Occipital lobe (tissue), 3 donors: ENCODE measurements at places on chromosomes 5 and 9. TPM values are rescaled to one million over a fixed set of nuclear protein-coding genes. Genes with fewer than 3 reads are reported as not detected.

RNF145 gene
- 128 TPM for total RNA-seq

SELENOP gene
- 53.7 TPM for total RNA-seq

TXNDC8 gene
- not detected for total RNA-seq

LRRC19 gene
- not detected for total RNA-seq

PCDH12 gene
- 2.8 TPM for total RNA-seq

AHRR gene
- total RNA-seq: 1.4 TPM

MTREX gene
- 118 TPM for total RNA-seq

DNA sequence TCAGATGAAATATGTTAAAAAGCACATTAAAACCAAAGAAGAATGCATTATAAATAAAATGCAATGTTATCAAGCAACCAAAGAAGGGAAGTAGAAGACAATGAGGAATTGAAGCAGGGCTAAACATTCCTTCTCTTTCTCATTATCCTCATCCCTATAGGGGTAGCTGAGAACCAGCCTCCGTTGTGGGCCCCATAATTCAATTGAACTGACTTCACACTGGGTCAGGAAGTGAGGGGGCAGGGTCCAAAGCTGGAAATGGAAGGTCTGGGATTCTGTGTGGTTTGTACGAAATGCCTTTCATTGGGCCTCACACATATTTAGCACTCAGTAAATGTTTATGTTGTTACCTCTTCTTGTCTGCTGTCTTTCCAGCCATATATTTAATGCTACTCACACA, 220.4 kb upstream of the CD180 start:
- no peak for DNase-seq

DNA sequence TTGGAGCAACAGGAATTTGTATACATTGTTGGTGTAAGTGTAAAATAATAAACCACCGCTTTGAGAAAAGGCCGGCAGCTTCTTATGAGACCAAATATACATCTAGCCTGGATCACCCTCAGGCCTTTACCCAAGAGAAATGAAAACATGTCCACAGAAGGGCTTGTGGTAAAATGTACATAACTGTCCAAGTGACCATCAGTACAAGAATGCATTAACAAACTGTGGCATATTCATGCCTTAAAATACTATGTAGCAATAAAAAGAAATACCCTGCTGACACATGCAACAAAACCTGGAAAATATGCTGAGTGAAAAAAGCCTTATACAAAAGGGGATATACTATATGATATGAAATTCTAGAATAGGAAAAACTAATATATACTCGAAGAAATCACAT, 311.9 kb upstream of the TRPC7 start:
- DNase-seq: no peak

DNA sequence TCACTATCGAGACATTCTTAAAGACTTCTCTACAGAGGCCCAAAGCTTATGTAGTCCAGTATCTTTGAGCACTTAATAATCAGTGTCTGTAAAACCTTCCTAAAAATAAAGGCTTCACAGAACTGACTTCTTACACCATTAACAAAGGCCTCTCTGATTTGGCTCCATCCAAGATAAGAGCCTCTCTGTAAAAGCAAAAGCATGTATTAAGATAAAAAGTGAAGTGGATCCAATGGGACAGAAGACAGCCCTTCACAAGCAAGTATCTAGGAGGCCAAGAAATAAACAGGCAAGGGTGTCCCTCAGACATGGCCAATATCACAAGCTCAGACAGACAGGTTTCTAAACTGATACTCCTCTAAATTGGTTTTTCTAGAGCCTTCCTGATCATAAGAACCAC, 11.9 kb downstream of the LHFPL2 start:
- no peak for DNase-seq

DNA sequence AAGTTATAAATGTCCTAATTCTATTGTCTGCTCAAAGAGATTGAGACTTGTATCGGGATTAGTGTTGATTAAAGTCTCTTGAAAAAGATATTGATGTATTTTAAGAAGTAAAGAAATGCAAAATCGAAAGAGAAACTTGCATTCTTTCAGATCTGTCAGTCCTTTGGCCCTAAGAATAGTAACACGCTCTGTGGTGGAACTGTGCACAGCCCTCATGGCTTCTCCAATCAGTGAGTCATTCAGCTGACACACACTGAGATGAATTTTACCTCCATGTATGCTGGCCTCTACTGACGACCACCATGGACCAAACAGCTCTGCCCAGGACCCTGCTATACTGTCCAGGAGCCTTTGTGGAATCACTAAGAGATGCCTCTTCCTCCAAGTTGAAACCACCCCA, 232.4 kb downstream of the ESM1 start:
- no peak for DNase-seq

- no peak for DNase-seq
Measured at GRCh38 chr5:175870820-175871447, 444 bp upstream of the CPLX2 start.

DNA sequence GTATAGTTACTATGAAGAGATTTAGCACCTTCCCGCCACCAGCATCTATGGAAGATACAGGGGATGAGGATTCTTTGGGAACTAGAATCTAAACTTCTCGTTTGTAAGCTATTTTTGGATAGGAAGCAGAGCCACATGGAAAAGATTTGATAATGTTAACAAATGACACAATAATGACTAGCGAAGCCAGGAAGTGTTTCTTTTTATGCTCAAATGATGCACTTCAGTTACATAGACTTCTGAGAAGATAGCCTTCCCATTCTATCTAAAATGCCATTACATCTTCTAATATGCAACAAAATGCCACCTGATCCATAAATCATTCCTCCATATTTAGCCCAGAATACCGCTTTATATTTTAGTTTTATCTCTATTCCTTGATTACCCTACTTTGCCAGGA, 17.0 kb upstream of the TNC start:
- DNase-seq: no peak

- no peak for DNase-seq
Measured at GRCh38 chr9:40907657-40908624, 220.5 kb downstream of the FOXD4L6 start.

GRCh38 chr5:5270958-5271785, 131.0 kb downstream of the ADAMTS16 start:
- peak; percentile 71 for DNase-seq

GRCh38 chr9:112042244-112042638, 132.9 kb downstream of the SUSD1 start:
- DNase-seq: no peak

DNA sequence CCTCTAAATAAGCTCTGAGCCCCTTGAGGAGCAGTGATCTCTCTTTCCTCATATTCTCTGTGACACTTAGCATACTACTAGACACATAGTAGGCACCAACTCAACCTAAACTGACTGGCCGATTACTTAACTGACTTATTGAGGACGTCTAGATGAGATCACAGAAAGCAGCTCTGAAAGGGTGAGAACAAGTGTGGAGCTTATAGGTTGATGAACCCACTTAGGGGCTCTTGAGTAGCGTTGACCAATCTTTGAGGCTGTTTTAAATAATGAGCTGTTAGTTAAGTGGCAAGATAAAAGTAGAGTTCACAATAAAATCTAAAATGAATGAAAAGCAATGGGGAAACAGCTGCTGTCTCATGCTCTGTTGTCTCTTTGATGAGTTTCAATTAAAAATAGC, 124.7 kb upstream of the TNPO1 start:
- no peak for DNase-seq

DNA sequence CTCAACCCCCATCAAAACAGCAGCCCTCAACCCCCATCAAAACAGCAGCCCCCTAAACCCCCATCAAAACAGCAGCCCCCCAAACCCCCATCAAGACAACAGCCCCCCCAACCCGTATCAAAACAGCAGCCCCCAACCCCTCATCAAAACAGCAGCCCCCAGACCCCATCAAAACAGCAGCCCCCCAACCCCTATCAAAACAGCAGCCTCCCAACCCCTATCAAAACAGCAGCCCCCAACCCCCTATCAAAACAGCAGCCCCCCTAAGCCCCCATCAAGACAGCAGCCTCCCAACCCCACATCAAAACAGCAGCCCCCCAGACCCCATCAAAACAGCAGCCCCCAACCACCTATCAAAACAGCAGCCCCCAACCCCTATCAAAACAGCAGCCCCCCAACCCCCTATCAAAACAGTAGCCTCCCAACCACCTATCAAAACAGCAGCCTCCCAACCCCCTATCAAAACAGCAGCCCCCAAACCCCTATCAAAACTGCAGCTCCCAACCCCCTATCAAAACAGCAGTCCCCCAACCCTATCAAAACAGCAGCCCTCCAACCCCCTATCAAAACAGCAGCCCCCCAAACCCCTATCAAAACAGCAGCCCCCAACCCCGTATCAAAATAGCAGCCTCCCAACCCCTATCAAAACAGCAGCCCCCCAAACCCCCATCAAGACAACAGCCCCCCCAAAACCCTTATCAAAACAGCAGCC, 1.2 kb downstream of the TPPP start:
- no peak for DNase-seq

DNA sequence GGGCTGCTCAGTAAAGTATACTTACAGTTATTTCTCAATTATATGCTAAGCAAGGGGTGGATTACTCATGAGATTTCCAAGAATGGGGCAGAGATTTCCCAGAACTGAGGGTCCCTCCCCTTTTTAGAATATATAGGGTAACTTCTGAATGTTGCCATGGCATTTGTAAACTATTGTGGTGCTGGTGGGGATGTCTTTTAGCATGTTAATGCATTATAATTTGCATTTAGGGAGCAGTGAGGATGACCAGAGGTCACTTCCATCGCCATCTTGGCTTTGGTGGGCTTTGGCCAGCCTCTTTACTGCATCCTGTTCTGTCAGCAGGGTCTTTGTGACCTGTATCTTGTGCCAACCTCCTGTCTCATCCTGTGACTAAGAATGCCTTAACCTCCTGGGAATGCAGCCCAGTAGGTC, 35.5 kb downstream of the TTC1 start:
- DNase-seq: no peak

DNA sequence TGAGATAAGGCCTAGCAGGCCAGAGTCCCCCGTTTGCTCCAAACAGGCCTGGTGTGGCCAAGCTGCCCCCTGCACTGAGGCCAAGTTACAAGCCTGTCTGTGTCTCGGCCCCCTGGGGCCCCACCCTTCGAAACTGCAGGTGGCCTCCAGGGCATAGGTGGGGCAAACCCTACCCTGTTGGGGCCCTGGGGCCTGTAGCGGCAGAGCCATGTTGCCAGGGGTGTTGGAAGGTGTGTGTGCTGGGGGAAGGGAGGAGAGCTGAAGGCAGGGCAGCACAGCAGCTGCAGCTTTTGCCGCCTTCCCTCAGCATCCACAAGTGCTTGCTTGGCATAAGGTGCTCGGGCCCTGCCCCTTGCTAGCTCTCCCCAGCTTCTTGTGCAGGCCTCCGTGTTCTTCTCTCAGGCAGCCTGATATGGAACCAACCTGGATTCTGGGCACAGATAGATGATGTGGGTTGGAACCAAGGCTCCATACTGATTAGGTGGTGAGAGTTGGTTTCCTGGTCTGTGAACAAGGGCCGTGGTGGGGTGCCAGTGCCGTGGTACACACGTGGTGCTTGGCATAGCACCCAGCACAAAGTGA, 12.7 kb downstream of the IRF1 start:
- no peak for DNase-seq

DNA sequence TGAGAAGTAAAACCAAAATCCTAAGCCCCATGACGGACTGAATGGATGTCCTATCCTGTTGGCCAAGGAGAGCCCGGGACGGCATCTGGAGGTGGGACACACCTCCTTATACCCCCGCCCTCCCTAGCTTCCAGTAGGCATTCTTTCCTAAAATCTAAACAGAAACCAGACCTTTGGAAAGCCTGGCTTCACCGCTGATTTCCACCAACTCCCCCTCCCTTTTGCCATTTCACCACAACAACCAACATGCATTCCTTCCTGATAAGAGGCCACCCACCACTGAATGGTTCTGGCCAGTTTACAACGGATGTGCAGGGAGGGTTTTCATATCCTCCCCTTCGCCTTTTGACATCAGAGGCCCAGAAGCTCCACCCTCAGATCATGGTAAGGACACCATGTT, 9.2 kb upstream of the RARS1 start:
- DNase-seq: no peak

DNA sequence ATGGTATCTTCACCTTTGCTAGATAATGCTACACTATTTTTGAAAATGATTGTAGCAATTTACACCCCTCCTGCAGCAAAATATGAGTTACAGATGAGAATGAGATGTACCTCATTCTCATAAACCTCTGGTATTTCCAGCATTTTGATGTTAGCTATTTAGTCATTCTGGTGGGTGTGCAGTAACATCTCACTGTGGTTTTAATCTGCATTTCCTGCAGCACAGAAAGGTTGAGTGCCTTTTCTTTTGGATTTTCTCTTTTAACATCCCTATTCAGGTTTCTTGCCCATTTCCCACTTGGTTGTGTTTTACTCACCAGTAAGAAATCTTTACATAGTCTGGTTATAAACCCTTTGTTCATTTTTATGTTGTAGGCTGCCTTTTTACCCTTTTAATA, 206.2 kb downstream of the NR3C1 start:
- DNase-seq: no peak

DNA sequence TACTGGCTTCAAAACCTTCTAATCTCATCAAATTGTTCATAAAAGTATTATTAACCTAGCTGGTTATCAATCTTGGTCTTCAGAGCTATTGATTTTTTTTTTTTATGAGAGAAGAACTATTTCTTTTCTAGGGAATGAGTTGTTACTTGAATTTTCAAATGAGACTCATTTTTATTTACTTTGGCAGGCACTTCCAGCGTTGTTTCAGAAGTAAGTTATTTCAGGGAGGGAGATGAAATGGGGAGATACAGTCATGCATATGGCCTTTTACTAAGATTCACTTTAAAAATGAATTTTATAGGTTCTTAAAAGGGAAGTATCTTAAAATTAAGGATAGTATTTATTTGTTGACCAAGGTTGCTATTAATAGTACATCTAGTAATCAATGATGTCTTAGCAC, 129.6 kb downstream of the IZUMO3 start:
- no peak for DNase-seq

- DNase-seq: peak; percentile 52
Measured at GRCh38 chr9:1057910-1058309, 7.8 kb downstream of the DMRT2 start.

DNA sequence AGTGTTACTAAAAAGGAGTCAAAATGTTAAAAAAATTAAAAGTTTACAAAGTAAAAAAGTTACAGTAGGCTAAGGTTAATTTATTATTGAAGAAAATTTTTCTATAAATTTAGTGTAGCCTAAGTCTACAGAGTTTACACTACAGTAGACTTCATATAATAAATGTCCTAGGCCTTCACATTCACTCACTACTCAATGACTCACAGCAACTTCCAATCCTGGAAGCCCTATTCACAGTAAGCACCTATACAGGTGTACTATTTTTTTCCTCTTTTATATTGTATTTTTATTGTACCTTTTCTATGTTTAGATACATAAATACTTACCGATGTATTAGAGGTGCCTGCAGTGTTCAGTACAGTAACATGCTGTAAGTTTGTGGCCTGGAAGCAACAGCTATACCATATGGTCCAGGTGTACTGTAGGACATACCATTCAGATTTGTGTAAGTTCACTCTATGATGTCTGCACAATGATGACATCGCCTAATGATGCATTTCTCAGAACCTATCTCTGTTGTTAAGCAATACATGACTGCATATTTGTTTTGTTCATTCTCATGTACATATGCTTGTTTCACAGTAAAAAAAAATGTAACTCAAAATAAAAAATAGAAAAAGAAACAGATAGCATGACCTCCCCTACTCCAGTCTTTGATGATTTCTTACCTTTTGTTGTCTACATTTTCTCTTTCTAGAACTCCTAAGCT, 64.7 kb downstream of the NR3C1 start:
- no peak for DNase-seq
